ENCODE measurements at places on chromosomes 2 and 18.
A peak's percentile ranks its signal among the peaks of the same experiment; 100 is the strongest.

- DNase-seq = no peak
These were observed 43.2 kb upstream of the ITPRID2 start for GRCh38 chr2:181848261-181848886.

- no peak for DNase-seq
These were observed 42.8 kb upstream of the KCNG2 start for GRCh38 chr18:79754831-79755351.

GRCh38 chr2:98470851-98471255 lies 26.2 kb downstream of the INPP4A start:
- no peak for DNase-seq

DNA sequence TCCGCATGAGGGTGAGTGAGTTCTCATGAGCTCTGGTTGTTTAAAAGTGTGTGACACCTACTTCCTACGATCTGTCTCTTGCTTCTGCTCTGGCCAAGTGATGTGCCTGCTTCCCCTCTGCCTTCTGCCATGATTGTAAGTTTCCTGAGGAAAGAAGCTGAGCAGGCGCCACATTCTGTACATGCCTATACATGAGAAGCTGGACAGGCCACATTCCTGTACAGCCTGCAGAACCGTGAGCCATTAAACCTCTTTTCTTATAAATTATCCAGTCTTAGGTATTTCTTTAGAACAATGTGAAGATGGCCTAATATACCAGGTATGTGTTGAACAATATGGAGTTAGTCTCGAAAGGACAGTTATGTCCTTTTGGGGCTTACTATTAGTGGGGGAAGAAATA lies 281.0 kb downstream of the ALK start:
- no peak for DNase-seq

- DNase-seq = no peak
These were observed 110.7 kb downstream of the ICA1L start for GRCh38 chr2:202760848-202761247.

GRCh38 chr2:177282181-177282641 lies 17.7 kb upstream of the NFE2L2 start:
- no peak for DNase-seq

DNA sequence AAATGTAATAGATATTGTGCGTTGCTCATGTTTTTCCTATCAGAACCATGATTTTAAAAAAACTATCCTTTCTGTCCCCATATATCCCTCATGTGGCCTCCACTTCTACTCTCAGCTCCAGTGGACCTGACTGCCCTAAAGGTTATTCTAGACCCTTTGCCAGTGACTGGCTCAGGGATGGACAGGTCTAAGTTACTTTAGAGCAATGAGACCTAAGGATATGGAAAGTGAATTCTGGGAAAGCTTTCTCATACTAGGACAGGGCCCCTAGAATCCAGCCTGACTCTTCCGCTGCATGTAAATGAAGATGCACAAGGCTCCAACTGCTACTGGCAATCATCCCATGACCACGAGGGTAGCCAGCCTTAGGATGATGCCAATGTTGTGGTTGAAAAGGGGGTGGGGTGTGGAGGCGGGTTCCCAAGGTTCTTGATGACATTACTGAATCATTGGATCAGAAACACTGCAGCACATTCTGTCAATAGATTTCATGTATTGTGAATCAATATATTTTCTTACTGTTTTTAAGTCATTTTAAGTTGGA lies 21.3 kb downstream of the C2orf69 start:
- no peak for DNase-seq

- no peak for DNase-seq
These were observed 30.2 kb downstream of the KLHL14 start for GRCh38 chr18:32742579-32742978.

GRCh38 chr18:51195451-51196117 lies 1.9 kb downstream of the MEX3C start:
- peak; percentile 11 for DNase-seq

GRCh38 chr2:128734521-128735295 lies 416.0 kb upstream of the HS6ST1 start:
- DNase-seq = no peak

DNA sequence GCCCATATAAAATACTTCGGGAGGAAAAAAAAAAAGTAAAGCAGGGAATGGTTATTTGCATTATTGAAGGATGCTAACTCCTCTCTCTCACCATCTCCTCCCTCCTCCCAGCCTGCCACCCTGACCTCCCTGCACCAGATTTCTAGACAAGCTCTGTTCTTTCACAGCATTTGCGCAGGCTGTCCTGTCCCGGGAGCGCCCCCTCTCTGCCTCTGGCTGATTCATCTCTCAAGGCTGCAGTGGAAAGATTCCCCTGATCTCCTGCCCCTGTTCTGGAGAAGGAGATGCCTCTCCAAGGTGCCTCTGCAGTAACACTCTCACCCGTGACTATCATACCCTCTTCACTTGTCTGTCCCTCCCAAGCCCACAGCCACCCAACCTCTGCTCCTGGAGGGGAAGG lies 38.5 kb downstream of the COL4A4 start:
- peak; percentile 29 for DNase-seq

DNA sequence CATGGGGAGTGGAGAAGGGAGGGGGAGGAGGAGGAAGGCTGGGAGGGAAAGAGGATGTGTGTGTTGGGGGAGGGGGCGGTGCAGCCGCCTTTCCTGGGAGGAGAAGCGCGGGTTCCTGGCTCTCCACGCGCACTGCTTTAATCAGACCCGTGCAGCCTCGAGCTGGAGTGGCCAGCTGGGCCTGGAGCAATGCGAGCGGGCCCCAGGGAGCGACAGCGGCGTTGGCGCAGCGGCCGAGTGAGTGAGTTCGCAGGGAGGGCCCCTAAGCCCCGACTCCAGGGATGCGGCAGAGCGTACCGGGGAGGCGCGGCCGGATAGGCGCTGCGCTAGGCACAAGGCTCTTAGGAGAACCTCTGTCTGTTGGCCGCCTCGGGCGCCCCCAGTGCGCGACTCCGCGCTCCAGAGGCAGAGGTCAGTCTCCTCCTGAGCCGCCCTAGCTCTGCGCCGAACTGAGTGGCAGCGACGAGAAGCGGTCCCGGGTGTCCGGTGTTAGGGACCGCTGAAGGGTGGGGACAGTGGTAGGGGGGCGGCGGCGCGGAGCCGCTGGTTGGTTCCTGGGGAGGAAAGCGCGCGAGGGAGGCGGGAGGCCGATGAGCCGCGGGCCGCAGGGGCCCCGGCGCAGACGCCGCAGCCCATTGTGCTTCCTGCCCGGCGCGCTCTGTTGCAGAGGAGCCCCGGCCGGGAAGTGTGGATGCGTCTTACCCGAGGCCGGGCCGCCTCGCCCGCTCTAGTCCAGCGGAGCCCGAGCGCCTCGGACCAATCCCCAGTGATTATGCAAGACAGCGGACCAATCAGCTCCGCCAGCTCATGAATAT lies 455 bp upstream of the DLX1 start:
- peak; percentile 88 for DNase-seq

DNA sequence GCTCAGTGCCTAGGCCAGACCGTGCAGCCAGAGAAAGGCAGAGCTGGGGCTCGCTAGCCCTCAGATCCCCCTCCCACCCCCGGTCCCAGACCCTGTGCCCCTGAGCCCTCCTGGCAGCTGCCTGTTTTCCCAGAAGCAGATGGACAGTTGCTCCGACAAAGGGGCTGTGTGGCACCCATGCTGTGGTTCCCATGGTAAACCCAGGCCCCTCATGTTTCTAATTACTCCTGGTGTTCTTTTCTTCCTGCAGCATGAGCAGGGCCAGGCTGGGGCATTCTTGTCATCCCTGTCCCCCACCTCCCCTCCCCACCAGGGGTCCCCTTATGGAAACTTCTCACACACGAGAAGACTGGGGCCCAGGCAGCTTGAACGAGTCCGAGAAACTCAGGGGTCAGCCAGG lies 269.6 kb downstream of the HAUS1 start:
- DNase-seq = no peak

GRCh38 chr2:80361904-80362303 lies 57.4 kb upstream of the LRRTM1 start:
- DNase-seq = no peak

DNA sequence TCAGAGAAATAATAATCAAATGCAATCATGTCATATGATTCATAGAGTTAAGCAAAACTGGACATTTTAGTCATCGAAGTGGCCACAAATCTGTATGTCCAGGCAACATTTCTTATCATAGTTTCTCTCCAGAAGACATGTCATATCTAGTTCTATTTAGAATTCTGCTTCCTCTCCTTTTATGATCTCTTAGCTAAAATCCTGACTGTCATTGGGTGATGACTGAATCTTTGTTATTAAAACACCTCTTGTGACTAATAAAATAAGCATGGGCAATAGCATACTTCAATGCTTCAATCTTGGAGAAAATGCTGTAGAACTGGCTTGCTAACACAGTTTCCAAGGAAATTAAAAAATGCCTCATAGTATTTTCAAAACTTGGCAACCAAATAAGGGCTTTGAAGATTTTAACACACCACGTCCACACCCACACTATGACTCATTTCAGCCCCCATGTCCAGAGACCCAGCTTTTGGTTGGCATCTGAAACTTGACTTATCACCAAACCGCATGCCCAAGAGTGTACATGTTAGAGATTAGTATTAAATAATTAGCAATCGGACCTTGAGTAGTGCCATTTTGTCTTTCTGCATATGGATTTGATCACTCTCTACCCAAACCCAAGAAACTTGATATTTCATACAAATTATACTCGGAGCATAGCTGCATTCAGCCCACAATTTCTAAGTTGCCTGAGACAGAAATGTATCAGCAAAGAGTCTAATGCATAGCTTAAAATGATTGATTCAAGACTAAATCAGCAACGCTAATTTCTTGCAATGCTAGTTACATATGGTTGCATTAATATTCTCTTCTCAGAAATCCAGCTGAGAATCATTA lies 106.5 kb upstream of the ETAA1 start:
- no peak for DNase-seq

DNA sequence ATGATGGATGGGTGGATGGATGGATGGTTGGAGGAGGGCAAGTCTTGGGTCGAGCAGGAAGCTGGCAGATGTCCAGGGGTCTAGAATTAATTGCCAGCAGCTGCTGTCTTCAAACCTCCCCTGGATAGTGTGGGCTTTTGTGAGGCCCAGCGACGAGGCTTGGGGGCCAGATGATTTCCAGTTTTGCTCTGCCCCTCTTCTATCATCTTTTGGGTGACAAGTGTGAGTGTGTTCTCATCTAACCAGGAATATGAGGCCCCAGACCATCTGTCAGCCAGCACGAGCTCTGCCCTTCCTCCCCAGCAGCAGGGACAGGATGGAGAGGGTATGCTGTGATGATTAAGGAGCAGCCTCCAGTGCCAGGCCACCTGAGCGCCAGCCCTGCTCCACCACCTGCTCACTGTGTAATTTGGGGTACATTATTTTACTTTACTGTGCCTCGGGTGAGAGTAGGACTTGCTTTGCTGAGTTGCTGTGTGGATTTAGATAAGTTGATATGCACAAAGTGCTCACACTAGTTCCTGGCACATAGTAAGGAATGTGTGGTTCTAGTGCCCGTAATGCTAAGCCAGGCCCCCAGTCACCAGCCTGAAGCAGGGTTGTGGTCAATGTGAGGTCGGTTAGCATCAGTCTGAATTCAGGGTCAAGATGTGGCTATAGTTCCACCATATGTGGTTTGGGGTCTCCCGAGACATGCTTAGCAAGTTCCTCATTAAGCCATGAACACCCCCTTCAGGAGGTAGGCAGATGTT lies 251.1 kb downstream of the CYP26B1 start:
- peak; percentile 1 for DNase-seq

GRCh38 chr18:44691148-44691925 lies 10.6 kb downstream of the SETBP1 start:
- DNase-seq = no peak

DNA sequence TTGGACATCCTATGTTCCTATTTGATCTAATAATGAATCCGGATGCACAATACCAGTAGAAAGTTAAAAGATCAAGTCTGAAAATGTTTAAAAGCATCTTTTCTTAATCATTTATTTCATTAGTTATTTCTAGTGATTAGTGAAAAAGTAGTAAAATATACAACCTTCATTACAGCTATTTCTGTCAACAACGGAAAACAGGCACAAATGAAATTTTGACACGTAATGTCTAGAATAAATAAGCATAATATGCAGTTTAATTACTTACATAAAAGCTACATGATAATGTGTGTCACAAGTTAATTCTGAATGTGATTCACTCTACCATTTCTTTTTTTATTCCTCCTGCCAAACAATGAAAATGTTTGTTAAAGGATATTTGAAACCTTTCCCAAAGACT lies 216.1 kb downstream of the MYCN start:
- no peak for DNase-seq
